Uterus (tissue), 4 donors: ENCODE measurements at places on chromosomes 2 and 18. TPM values are rescaled to one million over a fixed set of nuclear protein-coding genes. Genes with fewer than 3 reads are reported as not detected.

Gene SH2D6
- not detected for total RNA-seq

Gene ASXL3
- 25.0 TPM for total RNA-seq

Gene LINC00305
- 0.97 TPM for total RNA-seq

Gene DNER
- 1.9 TPM for total RNA-seq

Gene NDUFB3
- total RNA-seq = 129 TPM

Gene GAREM1
- total RNA-seq = 9.8 TPM

Gene AGXT
- not detected for total RNA-seq

Gene SS18
- total RNA-seq = 89.8 TPM

Gene STPG4
- total RNA-seq = not detected

- peak; percentile 20 for DNase-seq
These were observed at the start of gene CDH2 for GRCh38 chr18:28176948-28177827. TSS of gene CDH2 (minus strand) at chr18:28177130. CDS start at chr18:28177022, 108 bp downstream.

DNA sequence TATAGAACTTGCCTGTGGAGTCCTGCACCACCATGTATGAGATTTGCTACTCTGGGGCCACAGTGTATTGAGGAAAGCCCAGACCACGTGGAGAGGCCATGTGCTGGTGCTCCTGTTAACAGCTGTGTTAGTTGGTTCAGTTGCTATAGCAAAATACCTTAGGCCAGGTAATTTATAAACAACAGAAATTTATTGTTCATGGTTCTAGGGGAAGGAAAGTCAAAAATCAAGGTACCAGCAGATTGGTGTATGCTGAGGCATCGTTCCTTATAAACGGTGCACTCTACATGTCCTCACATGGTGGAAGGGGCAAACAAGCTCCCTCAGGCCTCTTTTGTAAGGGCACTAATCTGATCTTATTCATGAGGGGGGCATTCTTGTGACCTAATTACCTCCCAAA is 272.3 kb upstream of the FBXO11 start:
- no peak for DNase-seq

DNA sequence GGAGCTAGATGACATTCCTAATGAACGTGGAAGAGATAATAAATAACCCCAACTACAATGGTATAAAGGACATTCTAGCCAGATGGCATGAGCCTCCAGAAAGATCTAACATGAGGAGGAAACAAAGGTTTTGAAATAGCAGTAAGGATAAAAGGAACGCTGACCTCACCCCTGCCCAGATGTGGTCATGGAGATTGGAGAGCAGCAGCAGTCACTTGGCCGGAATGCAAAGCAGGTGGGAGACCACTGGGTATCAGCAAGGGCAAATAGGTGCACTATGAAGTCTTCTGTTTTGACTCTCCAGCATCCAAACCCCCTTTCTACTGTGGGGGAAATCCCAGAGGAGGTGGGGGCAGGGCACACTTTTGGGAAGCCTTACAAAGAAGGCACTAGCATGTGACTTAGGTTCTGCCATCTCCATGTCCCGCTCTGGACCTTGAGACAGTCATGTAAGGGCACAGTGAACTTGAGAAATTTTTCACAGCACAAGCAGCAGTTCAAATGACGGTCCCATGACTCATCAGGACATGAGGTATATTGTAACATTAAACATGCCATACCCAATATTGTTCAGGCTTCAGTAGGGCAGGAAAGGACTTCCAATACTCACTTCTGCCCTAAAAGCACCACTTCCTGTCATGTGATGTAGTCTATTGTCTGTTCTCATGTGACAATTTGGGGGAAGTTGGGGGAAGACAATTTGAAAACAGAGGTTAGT is 55.2 kb downstream of the METTL4 start:
- no peak for DNase-seq

DNA sequence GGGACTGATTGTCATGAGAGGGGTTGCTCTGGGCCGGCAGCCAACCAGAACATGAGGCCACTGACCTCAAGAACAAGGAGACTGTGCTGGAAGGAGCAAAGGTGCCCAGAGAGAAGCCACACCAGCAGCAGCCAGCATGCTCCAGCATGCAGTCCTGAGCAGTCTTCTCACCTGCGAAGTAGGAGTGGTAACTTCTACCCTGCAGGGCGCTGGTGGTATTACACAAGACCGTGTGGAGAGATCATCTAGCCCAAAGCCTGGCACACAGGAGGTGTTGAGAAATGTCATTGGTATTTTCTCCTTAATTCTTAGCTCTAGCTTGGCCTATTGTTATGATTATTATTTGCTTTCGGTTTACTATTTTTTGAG is 132.7 kb downstream of the TSN start:
- DNase-seq = no peak

DNA sequence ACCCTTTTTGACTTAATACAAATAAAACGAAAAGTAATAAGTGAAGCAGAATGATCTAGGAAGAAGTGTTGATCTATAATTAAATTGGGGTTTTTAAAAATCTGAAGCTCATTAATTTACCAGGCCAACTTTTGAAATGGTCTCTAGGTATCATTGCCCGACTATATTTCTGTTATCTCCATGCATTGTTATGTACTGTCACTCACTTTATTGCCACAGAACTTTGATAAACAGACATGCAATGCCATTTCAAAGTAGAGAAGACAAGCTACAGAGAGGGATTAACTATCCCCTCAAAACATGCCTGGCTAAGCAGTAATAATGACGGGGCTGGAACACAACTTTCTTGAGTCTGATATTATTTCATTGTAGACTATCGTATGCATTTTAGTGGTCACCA is 147.6 kb upstream of the ITGA4 start:
- no peak for DNase-seq

GRCh38 chr2:12960671-12961070 is 243.9 kb downstream of the TRIB2 start:
- DNase-seq = no peak

DNA sequence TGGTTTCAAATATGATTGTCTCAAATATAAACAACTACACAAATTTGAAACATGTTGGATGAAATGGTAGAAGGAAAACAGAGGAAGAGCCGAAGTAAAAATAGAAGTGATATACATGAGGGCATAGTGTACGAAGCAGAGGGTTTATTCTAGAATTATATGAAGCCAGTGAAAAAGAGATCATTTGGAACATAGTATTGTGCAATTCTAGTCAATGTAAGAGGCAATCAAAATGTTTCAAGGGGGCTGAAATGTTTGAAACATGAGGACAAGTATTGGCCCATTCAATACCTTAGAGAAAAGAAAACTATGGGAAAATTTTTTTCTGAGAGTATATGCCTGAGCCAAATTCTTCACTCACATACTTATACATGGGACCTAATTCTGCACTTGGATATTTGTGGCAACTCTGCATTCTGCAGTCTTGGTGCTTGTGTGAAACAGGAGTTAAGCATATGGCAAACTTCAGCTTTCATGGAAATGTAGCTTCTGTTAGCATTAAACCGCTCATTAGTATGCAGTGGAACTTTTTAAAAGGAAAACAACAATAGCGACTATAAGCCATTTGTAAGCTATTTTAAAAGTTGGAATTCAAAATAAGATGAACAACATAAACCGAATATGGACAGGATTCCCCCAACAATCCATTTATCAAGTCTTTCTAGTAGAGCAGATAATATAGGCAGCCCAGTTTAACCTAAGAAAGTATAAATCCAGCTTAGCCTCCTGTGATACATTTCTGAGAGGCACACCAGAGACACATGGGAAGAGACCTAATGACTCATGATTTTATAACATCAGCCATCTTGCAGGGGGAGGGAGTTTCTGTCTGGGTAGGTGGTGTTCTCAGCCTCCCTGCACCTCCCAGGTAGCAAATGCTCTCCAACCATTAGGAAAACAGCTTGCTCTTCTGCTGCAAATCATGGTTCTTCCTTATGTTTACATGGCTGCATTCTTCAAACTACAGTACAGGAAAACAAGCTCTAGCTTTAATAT is 197.8 kb downstream of the PAX3 start:
- DNase-seq = no peak

DNA sequence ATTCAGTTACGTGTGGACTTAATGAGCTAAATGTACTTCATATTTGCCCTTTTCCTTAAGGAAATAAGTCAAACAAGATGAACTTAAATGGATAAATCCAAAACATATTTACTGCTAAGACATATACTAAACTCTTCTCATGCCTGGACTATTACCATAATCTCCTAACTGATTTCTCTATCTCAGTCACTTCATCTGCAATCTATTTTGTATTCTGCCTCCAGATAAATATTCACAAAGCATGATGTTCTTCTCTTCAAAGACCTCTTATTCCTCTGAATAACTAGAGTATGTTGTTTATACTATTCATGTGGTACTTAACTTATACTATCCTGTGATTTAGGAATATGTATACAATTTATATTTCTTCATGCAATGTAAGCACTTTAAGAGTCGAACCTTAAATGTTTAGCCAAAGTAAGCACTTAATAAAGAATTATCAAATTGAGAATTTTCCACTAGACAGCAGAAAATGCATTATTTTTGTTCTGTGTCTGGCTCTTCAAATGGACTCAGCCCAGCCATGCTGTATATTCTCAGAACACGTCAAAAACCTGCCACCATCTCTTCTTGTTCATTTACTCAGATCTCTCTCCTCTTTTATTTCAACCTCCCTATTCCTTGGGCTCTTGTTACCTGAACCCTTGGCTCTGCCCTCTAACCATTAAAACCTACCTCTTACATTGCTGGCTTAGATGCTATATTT is 79.9 kb upstream of the ARHGAP28 start:
- DNase-seq = no peak

GRCh38 chr2:204730603-204731002 is 185.3 kb downstream of the PARD3B start:
- no peak for DNase-seq

GRCh38 chr2:217399291-217399690 is 539.4 kb upstream of the TNP1 start:
- DNase-seq = no peak

DNA sequence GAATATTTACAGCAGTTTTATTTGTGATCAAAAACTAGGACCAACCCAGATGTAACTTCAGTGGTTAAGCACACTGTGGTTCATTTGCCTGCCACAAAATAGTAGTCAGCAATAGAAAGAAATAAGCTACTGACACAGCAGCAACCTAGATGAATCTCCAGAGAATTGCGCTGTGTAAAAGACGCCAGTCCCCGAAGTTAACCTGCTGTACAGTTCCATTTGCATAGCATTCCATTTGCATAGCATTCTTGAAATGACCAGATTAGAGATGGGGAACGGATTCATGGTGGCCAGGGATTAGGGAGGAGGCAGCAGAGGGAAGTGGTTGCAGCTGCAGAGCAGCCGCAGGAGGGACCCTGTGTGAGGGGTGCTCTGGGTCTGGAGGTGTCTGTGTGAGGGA is 39.3 kb upstream of the NFATC1 start:
- DNase-seq = no peak

DNA sequence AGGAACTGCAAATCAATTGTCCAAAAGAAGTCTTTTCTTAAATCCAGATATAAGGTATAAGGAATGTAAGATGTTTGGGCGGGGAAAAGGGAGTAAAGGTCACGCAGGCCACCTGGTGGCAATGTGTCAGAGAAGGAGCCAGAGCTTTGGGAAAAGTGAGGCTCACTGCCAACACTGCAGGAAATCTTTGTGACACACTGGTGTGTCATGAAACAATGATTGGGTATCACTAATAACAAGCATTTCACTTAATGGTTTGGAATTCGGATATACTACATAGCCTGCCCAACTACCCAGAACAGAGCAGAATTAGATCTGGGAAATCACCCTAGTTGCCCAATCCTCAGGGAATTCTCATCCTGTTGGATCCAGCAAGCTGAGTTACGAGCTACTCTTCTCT is 61.0 kb downstream of the RBMS1 start:
- DNase-seq = no peak

DNA sequence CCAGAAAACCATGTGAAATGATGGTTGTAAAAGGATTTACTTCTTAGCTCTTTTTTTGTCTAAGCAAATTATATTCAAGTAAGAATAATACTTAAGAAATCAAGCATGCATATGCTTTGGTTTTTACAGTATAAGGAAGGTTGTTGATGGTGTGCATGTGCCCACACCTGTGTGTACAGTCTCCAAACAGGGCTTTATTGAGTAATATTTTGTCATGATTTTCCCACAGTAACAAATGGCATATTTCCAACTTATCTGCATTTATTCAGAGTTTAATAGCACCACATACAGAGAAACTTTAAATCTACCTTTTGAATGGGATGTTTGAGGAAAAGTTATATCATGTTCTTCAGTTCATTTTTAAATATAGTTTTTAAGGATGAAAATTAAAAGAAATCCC is 76.5 kb upstream of the DSG1 start:
- DNase-seq = no peak

- no peak for DNase-seq
These were observed 336.5 kb downstream of the TNS1 start for GRCh38 chr2:217666338-217666737.

- DNase-seq = no peak
These were observed 31.4 kb downstream of the KCTD1 start for GRCh38 chr18:26516964-26517363.

DNA sequence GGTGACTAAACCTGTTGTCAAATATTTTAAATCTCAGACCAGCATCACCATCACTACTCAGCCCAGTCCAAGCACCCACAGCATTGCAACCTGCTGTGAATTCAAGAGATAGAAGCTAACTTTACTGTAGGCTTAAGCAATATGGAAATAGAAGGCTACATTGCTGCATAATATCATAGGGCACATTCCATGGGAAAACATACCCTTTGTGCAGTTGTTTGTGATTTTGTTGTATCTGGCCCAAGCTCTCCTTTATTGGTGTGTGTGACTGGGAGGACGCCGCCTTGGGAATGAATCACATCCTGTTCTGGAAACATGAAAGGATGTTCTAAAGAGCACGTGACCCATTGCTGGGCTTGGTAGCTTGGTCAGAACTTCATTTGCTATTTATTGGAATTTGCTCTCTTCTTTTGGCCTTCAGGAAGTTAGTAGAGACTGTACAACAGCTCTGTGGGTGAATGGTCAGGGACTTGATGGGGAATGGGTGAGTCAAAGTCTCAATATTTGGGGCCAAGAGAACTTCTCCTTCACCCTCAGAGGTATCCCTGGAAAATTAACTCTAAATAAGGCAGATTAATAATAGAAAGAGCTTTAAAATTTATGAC is 106.8 kb upstream of the SERPINE2 start:
- peak; percentile 17 for DNase-seq

GRCh38 chr2:6967301-6967700 is 50.1 kb downstream of the RNF144A start:
- DNase-seq = no peak

DNA sequence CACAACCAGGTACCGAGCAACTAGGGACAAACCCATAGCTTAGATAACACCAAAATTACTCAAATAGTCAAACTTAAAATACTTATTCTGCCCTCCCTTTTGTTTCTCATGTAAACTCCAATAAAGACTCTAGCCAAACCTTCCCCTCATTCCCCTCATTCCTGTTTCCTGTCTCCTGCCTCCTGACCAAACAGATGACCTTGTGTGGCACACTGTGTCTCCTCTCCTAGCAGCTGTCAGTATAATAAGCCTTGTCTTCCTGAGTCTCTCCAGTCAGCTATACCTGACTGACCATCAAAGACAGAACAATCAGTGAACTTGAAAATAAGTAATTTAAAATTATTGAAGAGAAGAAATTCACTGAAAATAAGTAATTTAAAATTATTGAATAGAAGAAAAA is 14.3 kb downstream of the SULT1C4 start:
- no peak for DNase-seq

- DNase-seq = no peak
These were observed 133.5 kb upstream of the DTNA start for GRCh38 chr18:34576622-34577021.
